DMS153 (cell line): ENCODE measurements at places on chromosomes 4 and X.

- DNase-seq, result no peak
Observed at GRCh38 chr4:187666697-187667494, 328.7 kb upstream of the ZFP42 start.

- DNase-seq, result no peak
Observed at GRCh38 chr4:88814043-88814617, 116.5 kb upstream of the NAP1L5 start.

DNA sequence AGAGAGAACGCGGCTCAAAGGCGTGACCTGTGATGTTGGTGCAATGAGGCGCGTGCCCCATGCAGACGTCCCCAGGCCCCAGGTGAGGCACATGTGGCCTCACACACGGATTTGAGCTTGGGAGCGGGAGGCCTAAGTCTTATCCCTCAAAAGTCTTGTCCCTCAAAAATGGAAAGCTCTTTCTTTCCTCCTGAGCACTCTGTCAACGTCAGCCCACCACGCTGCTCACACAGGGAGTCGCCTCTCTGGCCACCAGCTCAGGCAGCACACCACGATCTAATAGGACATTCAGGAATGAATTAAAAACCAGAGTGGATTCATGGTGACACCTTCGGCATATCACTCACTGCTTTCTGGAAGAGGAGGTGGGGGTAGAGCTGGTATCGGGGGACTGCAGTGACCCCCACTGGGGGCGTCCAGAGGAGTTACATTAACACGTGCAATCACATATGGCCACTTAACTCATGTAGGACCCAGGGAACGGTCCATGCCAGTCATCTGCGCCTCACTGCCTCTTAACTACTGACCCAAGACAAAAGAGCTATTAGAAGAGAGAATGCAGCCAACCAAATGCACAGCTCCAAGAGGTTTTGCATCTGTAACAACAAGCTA lies 21.9 kb upstream of the CYP4V2 start:
- DNase-seq, result no peak

GRCh38 chrX:17590892-17591740 lies 146.2 kb upstream of the SCML1 start:
- peak; percentile 24 for DNase-seq

DNA sequence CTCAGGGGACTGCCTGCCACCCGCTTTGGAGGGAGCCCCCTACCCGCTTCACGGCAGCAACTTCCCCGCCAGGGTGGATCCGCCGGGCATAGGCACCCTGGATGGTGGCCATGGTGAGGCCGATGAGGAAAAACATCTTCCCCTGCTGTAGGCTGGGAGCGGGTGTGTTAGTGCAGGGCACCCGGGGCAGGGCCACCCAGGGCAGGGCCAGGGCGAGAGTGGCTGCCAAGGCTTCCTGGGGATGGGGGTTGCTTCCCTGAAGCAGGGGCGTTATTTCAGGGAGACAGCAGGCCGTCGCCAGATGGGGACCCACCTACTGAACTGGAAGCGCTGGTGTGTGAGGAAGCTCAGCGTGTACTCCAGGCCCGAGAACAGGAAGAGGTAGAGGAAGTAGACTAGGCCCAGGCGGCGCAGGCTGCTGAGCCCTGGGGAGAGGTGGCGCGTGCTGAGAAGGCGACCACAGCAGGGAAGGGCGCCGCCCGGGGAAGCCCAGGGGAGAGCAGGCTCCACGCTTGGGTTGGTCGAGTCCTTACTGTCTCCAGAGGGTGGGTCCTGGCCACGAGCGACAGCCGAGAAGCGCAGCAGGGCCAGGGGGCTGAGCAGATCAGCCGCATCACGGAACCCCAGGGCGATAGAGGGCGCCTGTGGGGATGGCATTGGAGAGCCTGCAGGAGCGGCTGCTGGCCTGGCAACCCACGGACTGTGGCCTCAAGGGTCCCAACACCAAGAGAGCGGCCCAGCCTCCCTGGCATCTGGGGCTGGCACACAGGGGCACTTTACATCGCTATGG lies 31.5 kb downstream of the NOP14 start:
- DNase-seq, result no peak

DNA sequence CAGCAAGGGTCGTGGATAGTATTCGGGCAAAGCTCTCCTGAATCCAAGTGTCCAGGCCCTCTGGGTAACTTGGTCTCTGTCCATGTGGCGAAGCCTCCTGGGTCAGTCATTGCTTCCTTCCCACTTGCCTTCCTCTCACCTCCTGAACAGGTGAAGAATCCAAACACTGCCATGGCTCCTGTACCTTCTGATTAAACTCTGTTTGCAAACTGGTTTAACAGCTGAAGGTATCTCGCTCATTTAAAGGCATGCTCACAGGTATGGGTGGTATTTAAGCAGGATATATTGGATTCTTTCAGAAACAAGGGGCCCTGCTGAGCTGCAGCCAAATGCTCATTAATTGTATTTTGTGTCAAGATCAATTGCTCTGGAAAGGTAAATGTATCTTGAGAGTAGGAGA lies 28.2 kb downstream of the FHDC1 start:
- DNase-seq, result no peak

GRCh38 chr4:2322227-2322626 lies 60.3 kb upstream of the MXD4 start:
- DNase-seq, result no peak

GRCh38 chr4:48237996-48238645 lies 31.5 kb downstream of the TEC start:
- DNase-seq, result no peak

DNA sequence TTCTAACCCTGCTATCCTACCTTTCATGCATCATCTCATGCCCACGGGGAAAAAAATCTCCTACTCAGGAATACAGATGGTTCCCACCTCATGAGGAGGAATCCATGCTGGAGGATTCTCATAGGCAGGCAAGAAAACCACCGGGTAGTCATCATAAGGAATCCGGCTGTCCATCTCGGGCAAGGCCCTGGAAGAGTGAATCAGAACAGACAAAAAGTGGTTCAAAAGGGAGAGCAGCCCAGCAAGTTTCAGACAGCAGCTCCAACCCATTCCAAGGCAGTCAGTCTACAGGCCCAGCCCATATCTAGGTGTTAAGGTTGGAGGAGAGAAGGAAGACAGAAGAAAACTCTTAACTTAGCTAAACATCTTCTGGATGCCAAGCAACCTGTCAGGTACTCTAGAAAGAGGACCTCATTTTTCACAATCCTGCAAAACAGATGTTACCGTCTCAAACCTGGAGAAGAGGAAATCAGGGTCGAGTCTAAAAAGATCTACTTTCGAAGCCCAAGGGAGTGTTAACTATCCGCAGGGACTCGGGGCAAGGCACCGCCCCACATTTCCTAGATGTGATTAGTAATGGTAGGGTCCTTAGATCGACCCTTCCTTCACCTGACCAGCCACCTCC lies 447 bp downstream of the PDZD11 start:
- no peak for DNase-seq

DNA sequence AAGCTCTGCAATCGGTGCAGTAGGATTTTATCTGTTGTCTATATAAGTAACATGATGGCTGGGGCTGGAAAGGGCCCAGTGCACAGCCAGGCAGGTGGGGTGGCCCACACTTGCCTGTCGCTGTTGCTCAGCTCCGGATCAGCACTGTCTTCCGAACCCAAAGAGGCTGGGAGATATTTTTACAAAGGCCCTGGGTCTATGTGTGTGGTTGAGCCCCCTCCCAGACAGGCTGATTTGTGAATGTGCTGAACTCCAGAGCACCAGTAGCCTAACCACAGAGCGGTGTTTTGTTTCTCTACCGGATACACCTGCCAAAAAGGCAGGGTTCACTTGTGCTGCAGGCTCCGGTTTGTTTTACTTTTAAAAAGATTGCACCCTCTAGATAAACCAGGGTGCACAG lies 33.5 kb upstream of the CHRNA9 start:
- no peak for DNase-seq

DNA sequence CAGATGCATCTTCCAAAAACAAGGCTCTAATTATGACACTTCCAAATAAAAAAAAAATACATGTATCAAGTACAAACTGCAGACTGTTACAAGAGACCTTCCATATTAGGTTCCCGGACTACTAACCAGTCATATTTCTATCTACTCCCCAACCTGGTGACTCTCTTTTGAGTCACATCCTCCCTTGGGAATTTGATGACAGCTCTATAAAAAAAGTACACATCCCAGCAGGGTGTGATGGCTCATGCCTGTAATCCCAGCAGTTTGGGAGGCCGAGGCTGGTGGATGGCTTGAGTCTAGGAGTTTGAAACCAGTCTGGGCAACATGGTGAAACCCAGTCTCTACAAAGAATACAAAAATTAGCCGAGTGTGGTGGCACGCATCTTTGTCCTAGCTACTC lies 14.9 kb downstream of the RPGR start:
- DNase-seq, result no peak

DNA sequence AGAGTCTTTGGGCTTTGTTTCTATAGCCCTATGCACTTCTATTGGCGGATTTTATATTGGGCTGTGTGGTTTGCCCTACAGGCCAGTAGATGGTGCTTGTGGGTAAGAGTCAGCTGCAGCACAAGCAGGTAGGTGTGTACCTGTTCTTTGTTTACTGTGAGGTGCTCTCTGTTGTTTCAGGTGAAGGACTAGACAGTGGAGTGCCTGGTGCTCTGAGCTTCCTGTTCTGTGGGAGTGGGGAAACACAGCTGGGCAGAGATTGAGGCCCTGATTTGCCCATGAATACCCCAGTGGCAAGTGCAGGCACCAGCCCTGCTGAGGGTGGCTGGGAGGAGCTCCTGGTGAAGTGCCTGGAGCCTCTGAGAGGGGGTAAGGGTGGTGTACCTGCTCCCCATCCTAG lies 26.3 kb upstream of the UCP1 start:
- peak; percentile 13 for DNase-seq

GRCh38 chr4:11489453-11490083 lies 60.9 kb upstream of the HS3ST1 start:
- no peak for DNase-seq

GRCh38 chr4:8505229-8505628 lies 64.7 kb downstream of the TRMT44 start:
- DNase-seq, result no peak

DNA sequence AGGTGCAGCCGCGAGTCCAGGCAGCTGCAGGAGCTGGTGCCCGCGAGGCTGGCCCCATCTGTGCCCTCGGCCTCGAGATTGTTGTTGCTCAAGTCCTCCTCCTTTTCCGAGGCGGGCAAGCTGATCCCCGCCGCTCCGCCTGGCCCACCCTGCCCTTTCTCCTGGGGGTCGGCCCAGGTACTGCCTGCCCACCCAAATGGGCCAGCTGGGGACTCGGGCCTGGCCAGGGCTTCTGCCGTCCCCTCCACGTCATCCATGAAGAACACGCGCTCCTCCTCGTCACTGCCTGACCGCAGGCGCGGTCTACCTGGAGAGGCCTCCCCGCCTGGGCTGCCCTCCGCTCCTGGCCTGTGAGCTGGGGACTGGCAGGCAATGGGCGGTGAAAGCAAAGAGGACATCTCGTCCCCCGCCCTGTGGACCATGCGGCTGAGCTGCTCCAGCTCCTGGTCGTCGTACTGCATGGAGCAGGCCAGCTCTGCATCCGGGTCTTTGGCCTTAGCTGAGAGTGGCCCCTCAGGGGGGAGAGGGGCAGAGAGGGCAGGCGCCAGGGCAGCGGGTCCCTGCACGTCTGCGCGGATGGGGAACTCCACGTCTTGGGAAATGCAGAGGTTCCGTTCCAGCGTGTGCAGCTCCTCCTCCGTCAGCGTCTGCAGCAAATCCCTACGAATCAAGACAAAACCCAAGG lies 43.1 kb upstream of the MXD4 start:
- DNase-seq, result no peak

- DNase-seq, result peak; percentile 74
Observed at GRCh38 chr4:55393461-55394320, 2.1 kb upstream of the TMEM165 start.

GRCh38 chr4:149531861-149532260 lies 283.8 kb downstream of the IQCM start:
- no peak for DNase-seq

DNA sequence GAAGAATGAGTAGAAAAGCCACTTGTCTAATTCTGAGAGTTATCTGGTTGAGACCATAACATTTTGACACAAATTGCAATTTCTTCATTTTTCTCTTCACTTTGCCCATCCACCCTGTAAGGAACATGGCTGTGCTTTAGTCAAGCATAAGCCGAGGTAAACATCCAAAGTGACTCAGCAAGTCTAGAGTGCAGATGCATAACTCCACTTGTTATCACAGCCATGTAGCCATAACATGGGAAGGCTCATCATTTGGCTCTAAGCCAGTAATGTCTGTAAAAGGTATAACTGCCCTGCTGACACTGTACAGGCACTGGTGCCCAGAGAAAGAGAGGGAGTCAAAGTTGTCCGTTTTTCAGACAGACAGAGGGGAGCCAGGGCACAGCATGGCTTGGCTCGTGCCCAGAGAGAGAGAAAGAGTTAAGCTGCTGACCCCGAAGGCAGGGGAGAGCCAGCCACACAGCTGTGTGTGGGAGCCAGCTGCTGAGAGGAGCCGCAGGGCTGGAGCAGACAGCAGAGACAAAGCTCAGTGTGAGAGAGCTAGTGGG lies 76.9 kb upstream of the EXOC1L start:
- no peak for DNase-seq

DNA sequence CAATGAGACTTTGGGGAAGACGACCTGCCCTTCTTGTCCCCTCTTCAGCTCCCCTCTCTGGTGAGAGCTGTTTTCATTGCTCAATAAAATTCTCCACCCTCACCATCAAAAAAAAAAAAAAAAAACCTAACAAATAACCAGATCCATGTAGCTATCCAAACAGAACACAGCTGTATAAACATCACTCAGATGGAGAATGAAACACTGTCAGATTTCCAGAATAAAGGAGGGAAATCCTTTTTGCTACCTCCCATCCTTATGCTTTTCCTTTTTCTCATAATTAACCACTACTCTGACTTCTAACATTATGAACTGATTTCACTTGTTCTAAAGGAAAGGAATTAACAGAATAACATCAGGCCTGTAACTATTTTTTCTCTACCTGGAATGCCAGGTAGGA lies 155.6 kb downstream of the PPP4R3C start:
- DNase-seq, result peak; percentile 24

DNA sequence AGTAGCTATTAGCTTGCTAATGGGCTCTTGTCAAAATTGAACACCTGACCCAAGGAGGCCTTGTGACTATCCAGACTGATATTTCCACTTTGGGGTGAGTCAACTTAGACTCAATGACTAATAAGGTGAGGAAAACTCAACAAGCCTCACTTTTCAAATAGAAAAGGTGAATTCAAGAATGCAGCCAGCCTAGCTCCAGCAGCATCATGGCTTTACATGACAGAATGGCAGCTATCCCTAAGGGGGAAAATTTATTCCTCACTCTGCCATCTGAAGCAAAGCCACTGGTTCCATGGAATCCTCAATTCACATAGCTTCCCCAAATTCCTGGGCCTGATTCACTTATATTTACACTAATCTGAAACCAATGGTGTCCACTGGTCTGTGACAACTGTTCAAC lies 29.1 kb upstream of the RAB9B start:
- no peak for DNase-seq
